ENCODE measurements at places on chromosomes 1 and 21.

- DNase-seq = no peak
Measured at GRCh38 chr1:40183055-40183710, 22.0 kb downstream of the RLF start.

DNA sequence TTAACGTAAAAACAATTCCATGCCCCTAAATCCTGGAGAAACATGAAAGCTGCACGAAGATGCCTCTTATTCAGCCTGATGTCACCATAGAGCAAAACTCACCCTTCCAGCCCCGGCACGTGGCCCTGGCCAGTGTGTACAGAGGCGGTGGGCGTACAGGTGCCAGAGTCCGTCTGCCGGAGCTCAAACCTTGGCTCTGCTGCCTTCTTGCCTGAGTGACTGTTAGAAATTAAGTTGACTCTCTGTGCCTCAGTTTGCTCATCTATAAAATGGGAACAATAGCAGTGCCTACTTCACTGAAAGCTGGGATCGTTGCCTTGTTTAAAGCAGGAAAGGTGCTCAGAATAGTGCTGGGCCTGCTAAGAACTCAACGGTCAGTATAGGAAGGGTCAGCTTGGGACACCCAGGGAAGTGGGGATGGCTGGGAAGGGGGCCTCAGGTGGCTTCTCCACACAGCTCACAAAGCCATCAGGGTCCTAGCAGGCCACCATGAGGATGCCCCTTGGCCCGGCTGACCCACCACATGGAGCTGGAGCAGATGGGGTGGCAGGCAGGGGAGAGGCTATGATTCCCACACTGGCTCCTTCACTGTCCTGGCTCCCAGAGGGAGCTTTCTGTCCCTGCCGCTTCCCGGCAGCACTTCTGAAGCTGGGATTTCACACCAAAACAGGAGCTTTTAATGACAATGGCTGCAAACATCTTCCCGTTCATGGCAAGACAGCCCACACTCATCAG is 237.2 kb downstream of the NPHP4 start:
- no peak for DNase-seq

DNA sequence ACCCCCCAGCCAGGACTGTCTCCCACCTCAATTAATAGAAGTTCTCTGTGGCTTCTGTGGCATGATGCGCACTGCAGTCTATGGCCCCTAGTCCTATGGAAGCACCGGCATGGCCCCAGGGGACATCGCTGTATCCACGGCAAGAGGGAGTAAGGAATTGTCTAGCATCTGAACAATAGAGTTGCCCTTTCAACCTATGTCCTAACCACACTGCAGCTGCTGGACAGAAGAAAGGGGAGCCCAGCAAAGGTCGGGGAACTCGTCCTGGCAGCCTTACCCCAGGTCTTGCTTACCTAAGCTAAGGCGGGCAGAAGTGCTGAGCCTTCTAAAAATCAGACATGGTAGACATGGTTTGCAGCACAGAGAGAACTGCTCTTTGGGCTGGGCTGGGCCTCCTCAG is 103.3 kb upstream of the EDN2 start:
- no peak for DNase-seq

DNA sequence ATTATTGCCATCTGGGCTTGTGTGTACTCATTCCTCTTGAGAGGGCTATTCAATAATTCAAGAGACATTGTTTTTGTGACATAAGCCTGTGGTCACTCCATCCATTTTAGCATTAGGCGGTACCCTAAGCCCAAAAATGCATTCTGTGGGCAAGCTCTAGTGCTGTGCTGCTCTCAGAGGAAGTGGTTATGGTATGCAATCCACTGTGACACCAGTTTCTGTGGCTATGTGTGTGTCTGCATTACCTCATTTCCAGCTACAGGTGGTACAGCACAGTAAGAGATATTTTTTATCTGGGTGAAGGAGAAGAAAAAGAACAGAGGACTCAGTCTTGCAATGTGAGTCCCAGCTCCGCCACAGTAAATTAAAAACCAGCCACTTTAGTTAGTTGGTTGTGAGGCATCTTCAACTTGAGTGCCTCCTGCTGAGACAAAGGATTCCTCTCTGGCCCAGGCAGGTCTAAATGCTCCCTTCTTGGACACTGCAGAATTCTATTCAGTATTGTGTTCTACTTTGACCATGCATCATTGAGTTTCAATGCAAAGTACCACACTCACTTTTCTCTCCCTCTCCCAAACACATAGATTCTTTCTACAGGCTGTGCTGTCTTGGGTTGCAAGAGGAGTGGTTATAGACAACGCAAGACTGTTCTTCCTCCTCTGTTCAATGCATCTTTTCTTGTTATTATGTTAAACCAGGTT is 777.8 kb upstream of the BRINP3 start:
- DNase-seq = no peak

- no peak for DNase-seq
Measured at GRCh38 chr21:42356046-42356445, 5.3 kb upstream of the TFF2 start.

GRCh38 chr1:213371847-213372619 is 321.0 kb downstream of the RPS6KC1 start:
- DNase-seq = no peak

DNA sequence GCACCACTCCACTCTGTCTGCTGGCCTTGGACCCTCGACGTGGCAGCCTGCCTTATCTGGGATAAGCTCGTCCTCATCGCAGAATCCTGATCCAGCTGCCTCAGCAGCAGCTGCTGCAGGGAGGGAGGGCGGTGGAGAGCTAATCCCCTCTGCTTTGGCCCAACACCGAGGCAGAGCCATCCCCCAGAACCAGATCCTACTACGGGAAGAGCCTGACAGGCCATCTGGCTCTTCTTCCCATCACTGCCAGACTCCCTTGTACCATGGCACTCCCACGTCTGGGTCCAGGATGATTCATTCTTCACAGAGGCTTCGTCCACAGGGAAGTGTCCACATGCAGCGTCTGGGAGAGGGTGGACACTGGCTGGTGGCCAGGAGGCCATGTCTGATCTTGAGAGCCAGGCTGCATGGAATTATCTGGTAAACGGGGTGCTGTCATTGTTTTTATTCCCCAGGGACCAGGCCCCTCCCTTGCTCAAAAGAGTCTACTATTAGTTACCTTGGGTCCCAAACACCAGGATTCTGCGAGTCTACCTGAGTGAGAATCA is 14.6 kb upstream of the PKP1 start:
- DNase-seq = no peak

DNA sequence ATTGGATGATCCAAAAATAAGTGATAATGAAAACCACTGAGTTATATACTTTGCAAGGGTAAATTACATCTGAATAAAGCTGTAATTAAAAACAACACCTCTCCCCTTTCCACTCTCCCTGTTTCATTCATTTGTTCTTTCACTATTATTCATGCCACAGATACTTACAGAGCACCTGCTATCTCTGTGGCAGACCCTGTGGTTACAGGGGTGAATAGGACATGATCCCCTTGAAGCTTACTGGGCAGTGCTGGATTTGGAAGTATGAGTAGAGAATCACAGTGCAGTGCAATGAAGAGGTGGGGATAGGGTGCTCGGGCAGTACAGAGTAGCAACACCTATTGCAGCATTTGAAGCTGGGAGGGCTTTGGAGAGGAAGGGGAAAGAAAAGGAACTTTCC is 21.7 kb downstream of the ARV1 start:
- no peak for DNase-seq

GRCh38 chr1:222275001-222275728 is 272.7 kb downstream of the HHIPL2 start:
- DNase-seq = no peak

DNA sequence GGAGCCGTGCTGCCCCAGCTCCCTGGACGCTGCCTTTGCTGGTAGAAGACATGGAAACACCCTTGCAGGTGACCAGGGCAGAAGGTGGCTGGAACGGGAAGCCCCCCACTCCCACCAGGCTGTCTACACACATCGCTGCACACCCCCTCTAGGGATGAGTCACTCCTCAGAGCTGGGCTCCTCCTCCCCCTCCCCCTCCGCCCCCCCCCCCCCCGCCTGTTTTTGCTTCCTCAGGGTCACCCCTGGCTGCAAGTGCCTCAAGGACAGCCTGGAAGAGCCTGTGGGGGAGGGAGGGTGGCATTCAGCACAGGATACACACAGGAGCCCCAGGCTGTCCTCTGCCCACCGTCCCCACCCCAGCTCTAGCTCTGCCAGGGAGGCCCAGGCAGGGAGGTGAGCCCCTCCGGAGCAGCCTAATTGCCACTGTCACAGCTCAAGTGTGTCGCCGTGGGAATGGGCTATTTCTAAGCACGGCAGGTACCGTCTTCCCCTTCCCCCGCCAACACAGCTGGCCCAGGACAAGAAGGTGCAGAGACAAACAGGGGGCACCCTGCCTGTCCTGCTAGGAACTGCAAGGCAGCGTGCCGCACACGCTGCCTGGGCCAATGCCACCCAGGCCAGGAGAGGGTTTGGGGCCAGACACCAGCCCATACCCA is 2.5 kb downstream of the FNDC10 start:
- DNase-seq = no peak

DNA sequence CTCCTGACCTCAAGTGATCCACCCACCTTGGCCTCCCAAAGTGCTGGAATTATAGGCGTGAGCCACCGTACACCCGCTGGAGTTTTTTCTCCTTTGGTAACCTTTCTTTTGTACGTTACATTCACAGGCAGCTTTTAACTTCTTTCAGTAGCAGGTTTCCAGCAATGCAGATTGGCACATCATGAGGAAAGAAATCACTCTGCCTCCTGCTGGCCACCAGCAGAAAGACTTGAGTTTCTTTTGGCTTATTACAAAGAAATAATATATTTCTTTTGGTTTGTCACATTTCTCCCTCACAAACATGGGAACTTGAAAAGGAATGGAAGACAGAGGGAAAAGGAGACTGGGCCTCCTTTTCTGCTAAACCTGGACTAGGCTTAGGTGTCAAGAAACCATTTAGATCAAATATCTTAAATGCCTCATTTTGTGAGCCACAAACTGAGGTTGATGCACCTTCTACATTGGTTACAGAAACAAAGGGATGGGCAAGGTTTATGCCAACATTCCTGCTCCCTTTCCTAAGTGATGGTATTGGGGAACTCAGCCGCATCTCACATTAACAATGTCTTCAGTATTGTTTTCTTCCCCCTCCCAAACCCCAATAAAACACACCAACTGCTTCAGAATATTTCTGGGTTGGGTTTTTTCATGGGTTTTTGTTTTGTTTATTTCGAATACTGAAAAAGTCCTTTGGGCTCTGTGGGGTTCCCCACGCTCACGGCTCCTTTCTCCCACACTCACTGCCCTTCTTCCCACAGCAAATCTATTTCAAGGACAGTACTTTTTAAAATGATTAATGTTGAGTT is 7.7 kb downstream of the ENSA start:
- DNase-seq = peak; percentile 33

- DNase-seq = no peak
Measured at GRCh38 chr1:169102567-169102966, 3.9 kb upstream of the ATP1B1 start.

GRCh38 chr1:9510130-9510529 is 29.1 kb upstream of the SLC25A33 start:
- DNase-seq = no peak

DNA sequence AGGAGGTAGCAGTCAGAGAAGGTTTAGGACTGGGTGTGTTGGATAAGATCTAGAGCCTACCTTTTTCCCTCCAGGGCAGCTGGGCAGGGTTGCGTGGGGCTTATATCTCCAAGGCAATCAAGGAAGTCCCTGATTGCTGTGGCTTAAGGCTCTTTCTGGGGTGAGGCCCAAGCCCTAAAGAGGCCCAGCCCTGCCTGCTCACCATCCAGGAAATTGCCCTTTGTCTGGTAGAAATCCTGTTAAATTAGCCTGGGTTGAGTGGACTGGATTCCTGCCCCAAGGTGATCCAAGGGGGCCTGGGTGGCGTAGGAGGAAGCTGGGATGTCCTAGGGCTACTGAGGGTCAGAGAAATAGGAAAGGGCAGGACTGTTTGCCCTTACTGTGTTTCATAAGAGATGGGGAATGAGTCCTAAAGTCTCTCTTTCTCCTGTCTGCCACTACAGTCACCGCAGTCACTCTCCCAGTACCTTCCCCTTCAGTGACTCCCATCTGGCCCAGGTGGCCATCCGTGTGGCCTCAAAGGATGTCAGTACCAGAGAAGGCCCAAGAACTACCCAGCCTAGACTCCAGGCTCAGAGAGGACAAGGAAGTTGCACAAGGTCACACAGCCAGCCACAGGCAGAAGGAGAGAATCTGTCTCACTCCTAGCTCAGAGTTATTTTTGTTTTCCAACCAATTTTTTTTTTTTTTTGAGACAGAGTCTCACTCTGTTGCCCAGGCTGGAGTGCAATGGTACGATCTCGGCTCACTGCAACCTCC is 25.8 kb downstream of the MFSD2A start:
- DNase-seq = no peak

GRCh38 chr1:204746838-204747442 is 61.4 kb upstream of the LRRN2 start:
- peak; percentile 3 for DNase-seq

- no peak for DNase-seq
Measured at GRCh38 chr1:160437432-160438316, 37.3 kb downstream of the VANGL2 start.

DNA sequence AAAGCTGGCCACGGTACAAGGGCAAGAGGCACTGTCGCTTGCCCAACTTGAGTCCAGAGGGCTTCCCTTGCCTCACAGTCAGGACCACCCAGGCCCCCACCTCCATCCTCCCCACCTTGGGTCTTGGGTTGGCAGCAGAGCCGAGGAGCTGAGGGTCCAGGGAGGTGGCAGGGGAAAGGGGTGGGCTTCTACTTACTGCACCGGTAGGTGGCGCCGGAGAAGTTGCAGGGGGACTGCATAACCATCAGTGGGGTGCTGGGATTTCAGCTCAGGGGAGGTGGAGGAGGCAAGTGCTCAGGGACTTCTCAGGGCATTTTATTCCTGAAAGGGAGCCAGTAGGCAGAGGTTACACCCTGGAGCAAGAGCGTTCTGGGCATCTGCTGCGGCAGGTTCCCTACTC is 44.0 kb downstream of the TRIM62 start:
- DNase-seq = no peak

DNA sequence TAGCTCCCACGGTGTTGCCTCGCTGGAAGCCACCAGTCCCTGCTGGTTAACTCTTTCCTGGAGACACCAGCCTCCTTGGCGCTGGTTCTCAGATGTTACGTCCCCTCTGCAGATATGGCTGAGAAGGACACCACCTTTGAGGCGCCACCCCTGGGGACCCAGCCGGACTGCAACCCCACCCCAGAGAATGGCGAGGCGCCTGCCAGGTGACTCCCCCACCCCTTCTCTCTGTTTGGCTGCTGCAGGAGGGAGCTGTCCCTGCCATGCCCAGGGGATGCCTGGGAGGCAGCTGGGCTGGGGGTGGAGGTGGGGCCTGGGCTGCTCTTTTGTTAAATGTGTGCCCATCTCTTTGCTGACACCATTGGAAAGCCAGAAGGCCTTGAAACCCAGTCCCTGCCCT is 43.6 kb upstream of the TNFRSF1B start:
- no peak for DNase-seq

GRCh38 chr21:42702720-42703119 is 49.3 kb downstream of the PDE9A start:
- DNase-seq = no peak

DNA sequence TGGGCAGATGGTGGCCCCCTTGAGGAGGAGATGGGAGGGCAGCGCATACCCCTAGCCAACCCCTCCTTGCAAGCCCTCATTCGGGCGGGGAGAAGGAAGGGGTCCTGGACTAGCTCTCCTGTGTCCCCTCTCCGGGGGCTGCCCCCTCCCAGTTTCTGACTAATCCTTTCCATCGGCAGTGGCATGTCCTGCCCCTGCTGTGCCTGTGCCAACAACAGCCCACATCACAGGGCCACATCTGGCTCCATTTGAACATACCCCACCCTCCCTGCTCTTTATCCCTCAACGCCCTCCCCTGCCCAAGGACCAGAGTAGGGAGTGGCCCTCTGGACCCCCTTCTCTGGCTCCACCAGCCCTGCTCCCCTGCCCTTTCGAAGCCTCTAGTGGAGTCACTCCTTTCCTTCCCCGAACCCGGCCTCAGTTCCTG is 11.0 kb upstream of the LMNA start:
- DNase-seq = no peak

All from activated T-helper 1 cell treated with Interleukin-2 at 50 U/mL for 16 hours (primary cell).